ENCODE measurements at places on chromosomes 7 and 10.

DNA sequence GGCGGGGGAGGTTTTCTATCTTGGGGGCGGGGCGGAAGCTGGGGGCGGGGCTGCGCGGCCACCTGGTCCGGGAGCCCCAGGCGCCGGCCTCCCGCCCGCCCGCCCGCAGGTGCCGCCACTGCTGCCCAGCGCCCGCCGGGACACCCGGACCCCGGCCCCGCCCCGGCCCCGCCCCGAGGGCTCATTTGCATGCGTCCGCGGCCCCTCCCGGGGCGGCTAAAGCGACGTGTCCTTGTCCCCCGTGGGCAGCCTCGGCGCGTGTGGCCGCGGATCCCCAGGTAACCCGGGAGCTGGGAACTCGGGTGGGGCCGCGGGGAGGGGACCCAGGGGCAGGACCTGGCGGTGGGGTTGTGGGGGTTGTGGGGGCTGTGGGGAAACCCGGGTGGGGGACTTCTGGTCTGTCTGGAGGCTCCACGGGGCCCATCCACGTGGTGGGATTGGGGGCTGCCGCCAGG lies at the start of gene BHLHA15:
TSS of gene BHLHA15 (plus strand) at position 219 of the 455 bp plus-strand sequence. CDS start 871 bp downstream, outside the sequence.
- DNase-seq, result peak; percentile 41

DNA sequence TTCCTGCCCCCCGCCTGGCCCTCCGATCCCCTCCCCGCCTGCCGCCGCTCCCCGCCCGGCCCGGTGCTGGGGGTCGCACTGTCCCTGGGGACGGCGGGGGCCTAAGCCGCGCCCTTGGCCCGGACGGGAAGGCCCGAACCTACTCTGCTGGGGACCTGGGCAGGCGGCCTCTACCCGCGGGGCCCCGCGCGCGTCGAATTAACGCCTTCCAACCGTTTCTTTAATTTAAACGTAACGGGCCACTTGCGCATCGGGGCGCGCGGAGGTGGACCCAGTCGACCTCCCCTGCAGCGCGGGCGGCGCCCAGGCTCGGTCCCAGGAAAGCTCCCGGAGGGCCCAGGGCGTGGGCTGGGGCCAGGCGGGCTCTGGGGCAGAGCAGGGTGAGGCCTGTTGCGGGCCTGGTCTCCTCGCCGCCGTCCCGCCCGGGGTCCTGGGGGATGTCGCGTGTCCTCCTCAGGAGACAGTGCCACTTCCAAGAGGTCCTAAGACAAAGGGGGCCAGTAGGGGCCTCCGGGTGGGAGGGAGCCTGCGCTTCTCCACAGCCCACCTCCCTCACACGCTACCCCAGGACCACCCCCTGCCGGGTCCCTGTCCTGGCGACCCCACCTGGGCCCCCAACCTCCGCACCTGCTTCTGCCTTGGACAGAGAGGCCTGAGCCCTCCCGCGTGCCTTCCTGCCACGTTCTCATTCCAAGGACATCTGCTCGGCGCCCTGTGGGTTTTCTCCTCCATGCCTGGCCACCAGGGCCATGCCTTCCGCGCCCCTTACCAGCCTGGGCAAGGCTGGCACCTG lies 658 bp upstream of the PTPRN2 start:
- no peak for DNase-seq

- DNase-seq, result no peak
Observed at GRCh38 chr10:121566755-121567154, 31.5 kb downstream of the FGFR2 start.

DNA sequence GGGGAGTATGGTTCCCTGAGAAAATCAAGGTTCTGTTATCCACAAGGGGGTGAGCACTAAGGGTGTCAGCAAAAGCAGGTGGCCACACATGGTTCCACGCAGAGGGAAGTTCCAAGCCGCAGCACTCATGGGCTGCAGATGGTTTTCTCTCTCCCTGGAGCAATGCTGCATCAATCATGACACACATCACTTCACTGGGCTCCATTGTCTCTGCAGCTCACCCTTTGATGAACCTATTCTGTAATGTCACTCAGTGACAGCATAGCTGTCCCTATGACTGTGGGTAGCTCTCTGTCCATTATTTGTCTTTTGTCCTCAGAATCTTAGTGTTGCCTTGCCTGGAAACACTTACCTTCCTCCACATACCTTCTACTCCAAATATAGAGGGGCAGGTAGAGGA lies 34.8 kb downstream of the LRRC18 start:
- DNase-seq, result no peak

DNA sequence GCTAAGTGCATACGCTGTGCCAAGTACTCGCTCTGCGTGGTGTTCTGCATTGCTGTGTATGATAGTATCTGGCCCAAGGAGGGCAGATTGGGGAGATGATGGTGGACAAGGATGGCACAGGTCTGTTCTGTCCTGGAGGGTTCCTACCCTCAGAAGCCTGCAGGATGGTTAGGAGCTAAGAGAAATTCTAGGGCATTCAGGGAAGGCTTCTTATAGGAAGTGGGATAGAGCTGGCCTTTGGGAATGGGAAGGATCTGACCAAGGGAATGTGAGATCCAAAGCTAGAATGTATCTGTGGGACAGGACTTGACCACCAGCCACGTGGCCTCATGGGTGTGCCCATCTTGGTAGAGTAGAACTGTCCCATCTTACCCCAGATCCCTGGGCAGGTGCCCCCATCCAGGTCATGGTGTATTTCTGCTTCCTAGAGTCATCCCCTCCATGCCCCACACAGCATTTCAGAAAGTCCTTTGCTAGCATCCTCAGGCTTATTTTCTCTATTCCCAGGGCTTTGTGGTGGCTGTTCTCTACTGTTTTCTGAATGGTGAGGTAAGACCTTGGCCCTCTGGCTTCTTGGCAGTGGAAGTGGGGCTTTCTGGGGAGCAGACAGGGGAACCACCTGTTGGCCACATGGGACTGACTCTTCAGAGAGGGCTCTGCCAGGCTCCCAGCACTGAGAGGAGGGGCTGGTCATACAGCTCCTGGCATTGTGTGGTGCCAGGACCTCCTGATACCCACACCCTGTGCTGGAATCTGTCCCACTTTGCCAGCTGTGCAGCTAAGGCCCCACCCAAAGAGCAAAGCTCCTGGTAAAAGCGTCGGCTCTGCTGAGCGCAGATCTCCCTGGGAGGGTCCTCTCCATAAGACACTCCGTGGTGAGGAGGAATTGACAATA lies 52.5 kb downstream of the ADCYAP1R1 start:
- no peak for DNase-seq

All from cardiac muscle cell (in vitro differentiated cells and primary cell).